ENCODE measurements at places on chromosomes 3 and 15.
A peak's percentile ranks its signal among the peaks of the same experiment; 100 is the strongest.

- DNase-seq, result peak; percentile 41
Observed at GRCh38 chr3:178388473-178388872, 147.8 kb upstream of the KCNMB2 start.

GRCh38 chr15:88571153-88571851 is 24.8 kb upstream of the DET1 start:
- DNase-seq, result no peak

DNA sequence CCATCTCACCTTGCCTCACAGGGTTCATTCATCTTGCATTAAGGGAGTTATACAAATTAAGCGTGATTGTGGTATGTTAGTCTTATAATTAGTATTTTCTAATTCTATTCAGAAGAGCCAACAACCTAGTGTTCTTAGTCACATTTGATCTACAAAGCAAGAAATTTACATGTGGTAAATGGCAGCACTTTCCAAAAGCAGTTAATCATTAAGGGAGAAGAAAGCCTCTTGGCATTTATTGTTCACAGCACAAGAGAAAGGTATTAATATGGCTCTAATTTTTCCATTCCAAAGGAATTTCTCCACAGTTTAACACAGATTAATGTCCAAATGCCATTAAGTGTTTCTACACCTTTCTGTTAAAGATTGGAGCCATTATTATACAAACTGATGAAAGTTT is 1077.1 kb downstream of the ZPLD1 start:
- DNase-seq, result no peak

DNA sequence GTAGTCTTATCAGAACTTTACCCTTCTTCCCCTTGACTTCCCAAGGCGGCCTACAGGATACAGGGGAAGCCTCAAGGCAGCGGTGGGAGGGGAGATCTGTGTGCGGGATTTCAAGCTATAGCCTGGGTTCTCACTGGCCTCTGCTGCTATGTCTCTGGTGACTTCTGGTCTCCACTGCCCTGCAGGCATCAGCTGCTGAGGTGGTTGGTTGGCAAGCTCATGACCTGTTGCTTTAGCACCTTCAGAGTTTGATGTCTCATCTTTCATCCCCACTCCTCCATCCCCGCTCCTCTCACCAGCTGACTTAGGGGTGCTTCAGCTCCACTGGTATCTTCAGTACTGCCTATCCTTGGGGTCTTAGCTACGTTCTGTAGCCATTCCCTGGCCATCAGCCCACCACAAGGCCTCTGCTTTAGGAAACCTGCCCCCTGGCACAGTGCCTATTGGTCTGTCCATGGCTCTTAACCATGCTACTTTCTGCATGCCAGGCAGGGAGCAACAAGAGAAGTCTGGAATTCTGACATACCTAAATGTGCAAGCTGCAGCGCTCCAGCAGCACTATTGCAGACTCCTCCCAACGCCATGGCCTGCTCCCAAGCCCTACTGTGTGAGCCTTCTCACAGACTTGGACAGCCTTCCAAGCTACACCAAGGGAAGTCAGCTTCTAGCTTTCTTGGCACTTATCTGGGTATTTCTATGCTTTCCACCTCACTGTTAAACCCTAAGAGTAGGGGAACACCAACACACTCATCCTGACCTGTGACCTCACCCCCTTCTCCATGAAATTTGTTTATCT is 1.8 kb upstream of the YEATS2 start:
- no peak for DNase-seq

- no peak for DNase-seq
Observed at GRCh38 chr3:121295452-121295851, 250.3 kb downstream of the POLQ start.

- DNase-seq, result peak; percentile 33
Observed at GRCh38 chr3:169663951-169664820, 674 bp upstream of the MECOM start.

DNA sequence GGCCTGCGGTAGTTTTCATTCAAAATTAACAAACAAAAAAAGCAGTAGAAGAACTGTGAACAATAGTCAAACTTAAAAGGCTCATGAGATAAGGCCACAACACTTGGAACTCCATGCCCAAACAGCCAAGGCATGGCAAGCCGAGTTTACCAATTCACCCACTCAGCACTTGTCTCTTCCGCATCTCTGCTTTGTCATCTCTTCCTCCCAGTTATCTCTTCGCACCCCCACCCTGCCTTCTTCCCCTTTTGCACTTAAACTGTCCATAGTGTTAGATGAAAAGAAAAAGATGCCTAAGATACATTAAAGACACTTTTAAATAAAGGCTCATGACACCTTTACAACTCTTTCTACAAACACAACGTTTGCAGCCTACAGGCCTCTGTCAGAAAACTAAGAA is 11.1 kb downstream of the TLE3 start:
- DNase-seq, result peak; percentile 69

- no peak for DNase-seq
Observed at GRCh38 chr15:41606997-41607396, 48.0 kb downstream of the TYRO3 start.

- DNase-seq, result no peak
Observed at GRCh38 chr3:182913889-182914288, 66.4 kb downstream of the DCUN1D1 start.

DNA sequence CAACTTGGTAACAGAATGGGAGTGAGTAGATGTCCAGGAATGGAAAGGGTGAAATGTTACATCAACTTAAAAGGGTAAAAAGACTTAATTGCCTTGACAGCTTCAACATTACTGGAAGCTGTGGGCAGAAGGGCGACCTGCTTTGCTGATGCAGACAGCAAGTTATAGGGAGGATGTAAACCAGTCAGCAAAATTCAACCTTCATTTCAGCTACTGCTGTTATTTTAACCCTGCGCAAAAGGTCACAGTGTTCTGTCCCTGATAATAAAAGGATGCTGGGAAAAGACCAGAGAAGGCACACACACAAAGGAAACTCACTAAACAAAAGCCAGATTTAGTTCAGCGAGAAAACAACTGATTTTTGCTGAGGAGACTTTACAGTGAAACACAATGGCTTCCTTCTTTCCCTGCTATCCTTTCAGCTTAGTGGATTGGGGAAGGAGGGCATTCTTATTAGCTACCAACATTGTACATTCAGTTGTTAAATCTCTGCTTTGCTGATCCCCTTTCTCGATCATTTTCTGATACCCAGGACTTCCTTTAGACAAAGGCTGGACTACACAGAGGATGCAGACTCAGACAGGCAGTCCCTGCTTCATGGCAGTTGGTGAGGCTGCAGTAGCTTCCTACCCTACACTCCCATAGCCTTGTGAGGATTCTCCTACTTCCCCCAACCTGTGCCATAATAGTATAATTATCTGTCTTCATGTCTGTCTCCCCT is 62.0 kb downstream of the P3H2 start:
- DNase-seq, result no peak

DNA sequence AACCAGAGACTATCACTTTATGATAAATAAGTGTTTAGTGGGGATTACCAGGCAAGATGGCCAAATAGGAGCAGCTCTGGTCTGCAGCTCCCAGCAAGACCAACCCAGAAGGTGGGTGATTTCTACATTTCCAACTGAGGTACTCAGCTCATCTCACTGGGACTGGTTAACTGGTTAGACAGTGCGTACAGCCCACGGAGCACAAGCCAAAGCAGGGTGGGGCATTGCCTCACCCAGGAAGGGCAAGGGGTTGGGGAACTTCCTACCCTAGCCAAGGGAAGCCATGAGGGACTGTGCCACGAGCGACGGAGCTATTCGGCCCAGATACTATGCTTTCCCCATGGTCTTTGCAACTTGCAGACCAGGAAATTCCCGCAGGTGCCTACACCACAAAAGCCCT is 171.0 kb downstream of the CTNNB1 start:
- no peak for DNase-seq

DNA sequence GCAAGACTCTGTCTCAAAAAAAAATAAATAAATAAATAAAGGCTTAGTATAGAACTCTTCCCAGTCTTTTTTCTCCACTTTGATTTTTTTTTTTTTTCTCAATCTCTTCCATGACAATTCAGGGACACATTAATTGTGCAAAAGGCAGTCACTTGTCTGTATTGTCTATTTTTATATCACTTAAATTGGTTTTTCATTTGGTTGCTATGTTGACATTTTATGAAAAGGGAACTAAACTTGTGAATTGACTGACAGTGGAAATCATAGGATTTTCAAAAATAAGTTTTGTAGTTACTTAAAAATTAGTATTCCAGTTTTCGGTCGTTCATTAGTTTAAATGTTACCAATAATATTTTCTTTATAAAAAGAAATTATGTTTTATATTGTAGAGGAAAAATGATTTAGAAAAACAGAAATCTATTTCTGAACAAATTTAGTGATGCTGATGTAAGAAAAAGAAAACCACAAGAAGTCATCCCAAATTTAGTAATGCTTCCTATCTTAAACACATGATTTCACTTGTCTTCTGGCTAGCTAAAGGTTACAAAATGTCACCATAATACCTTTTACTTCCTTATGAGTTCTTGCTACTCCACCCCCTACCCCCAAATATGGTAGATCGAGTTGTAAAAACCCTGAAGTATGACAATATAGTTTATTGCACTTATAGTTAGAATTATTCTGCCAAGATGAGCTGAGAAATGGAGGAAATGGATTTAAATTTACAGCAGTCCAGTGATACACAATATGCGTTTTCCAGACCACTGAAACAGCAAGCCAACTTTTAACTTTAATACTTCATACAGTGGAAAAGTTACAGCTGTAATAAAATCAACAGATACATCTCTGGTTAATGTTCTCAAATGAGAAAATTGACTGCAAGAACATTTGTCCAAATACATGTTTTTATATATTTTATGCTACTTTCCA is 37.0 kb downstream of the PPARG start:
- peak; percentile 87 for DNase-seq

- DNase-seq, result peak; percentile 4
Observed at GRCh38 chr3:114668099-114668498, 374.3 kb downstream of the TIGIT start.

All from MV-4-11 (cell line).